ENCODE measurements at places on chromosomes 12 and 14.

- no peak for DNase-seq
These were observed 96.1 kb upstream of the IFNG-AS1 start for GRCh38 chr12:67893022-67893580.

DNA sequence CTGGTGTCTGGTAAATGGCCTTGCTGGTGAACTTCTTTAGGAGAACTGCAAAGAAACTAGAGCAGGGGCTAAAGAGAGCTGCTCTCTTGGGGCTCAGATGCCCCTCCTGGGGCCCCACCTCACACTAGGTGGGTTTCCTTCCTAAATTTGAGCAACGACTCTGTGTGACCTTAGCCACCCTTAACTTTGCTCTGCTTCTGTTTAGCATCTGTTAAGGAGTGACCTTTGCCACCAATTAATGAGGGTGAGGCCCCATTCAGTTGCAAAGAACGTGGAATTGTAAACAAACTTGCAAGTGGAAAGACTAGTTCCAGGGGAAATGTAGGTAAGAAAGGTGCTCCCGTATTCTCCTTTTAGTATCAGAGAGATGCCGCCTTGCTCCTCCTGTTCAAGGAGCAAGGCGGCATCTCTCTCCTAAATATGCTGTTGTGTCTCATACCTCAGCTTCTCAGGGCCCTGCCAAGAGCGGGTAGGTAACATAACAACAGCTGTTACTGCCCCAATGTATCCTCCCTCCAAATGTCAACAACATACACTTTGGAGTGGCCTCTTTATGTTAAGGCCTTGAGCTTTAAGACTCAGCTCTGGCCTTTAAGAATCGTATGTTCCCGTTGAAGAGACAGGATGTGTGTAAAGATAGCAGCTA, 77.6 kb upstream of the FUT8 start:
- no peak for DNase-seq

GRCh38 chr12:50062728-50063460, 5.5 kb downstream of the ASIC1 start:
- no peak for DNase-seq

DNA sequence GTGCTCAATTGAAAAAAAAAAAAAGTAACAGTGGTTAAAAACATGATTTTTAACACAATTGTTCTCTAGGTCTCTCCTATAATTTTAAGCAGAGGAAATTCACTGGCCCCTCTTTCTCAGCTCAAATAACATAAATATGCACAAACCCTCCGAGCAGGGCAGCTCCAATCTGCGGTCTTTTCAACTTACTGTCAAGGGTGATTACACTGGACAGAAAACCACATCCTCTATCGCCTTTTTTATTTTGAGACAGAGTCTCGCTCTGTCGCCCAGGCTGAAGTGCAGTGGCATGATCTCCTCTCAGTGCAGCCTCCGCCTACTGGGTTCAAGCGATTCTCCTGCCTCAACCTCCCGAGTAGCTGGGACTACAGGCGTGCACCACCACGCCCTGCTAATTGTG, 16.5 kb upstream of the GABARAPL1 start:
- DNase-seq, result no peak

GRCh38 chr12:3600039-3600720, 109.2 kb downstream of the PRMT8 start:
- DNase-seq, result no peak

DNA sequence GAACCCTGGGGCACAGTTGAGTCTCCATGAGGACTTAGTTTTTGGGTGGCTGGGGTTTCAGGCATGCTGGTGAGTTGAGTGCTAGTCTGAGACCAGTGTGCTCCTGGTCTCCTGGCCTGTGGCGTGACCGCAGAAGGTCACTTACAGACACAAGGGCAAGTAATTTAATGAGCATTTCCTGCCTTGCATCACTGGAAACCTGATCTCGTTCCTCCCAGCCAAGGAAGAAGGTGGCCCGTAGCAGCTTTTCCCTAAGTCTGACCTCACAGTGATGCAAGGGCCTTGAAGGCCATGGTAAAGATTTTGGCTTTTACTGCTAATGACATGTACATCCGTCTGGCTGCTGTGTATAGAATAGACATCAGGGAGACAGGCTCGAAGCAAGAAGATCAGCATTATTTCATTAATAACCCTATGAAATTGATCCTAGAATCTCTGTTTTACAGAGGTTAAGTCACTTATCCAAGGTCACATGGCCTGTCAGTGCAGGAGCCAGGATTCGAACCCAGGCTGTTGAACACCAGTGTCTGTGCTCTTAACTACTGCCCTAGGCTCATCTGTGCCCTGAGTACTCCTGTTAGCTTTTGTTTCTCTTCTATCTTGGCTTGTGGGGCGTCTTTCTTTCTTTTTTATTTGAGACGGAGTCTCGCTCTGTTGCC, 4.6 kb downstream of the TMEM120B start:
- peak; percentile 47 for DNase-seq

GRCh38 chr12:100720016-100720654, 74.4 kb upstream of the ANO4 start:
- no peak for DNase-seq

Measured in fibroblast of skin of left quadriceps (primary cell).